ENCODE measurements at places on chromosomes 16 and 17.

DNA sequence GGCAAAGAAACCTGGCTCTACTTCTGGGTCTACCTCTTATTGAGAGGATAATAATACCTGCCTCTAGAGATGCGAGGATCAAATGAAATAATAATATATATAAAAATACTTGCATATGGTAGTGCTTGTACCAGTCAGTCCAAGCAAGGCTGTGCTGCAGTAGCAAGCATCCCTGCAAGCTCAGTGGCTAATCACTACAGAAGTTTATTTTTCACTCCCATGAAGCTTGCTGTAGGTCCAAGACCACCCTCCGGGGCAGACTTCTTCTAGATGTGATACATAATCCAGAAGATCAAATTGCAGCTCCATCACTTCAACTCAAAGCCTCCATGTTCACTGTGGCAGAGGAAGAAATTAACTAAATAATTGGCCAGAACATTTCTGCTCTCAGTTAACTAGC, 48.9 kb upstream of the NKD1 start:
- no peak for DNase-seq

- no peak for DNase-seq
Observed at GRCh38 chr16:78396673-78397072, 297.2 kb downstream of the WWOX start.

DNA sequence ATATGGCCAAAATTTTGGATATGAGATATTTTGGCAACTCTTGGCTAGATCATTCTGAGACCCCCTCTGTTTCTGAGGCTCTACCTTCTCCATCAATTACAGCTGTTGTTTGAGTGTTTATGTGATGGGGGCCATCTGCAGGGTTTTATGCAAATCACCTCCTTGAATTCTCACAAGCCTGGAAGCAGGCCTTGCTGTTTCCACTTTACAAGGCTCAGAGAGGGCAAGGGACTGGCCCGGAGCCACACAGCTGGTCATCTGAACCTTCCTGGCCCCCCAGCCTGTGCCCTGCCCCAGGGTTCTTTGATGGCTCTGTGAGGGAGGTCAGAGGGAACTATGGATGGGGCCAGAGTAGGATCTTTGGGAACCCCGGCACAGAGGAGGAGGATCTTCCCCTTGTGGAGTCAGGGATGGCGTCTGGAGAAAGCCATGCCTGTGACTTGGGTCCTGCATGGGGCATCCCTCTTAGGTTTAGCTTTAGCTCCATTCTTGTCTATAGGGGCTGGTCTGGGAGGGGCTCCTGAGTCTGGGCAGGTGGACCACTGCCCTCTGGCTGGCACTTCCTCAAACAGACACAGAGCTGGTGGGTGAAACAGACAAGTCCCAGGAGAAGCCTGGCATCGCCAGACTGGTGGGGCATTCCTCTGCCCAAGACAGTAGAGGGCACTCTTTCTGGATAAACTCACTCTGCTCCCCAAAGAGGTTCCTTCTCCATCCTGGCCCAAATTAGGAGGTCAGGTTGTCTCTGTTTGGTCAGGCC, 26.2 kb downstream of the IL21R start:
- DNase-seq: no peak

GRCh38 chr16:2422123-2422867, 7.0 kb upstream of the CCNF start:
- DNase-seq: no peak

DNA sequence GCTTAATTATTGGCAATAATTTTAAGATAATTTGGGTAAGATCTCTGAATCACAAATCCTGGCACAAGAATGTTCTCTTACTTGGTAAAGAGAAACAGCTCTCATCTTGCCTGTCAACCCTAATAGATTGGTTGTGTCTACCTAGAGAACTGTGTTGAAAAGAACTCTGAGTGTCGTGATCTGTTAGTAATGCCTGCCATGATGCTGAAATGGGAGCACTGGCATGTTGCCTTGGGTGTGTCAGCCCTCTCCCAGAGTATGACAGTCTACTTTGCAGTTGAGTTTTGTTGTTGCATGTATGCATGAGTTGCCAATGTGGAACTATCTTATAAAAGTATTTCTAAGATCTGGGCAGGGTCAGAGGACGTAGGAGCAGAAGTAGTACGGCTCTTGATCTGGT, 221.4 kb downstream of the MAF start:
- DNase-seq: no peak

GRCh38 chr17:57360266-57360665, 103.9 kb downstream of the MSI2 start:
- DNase-seq: no peak

DNA sequence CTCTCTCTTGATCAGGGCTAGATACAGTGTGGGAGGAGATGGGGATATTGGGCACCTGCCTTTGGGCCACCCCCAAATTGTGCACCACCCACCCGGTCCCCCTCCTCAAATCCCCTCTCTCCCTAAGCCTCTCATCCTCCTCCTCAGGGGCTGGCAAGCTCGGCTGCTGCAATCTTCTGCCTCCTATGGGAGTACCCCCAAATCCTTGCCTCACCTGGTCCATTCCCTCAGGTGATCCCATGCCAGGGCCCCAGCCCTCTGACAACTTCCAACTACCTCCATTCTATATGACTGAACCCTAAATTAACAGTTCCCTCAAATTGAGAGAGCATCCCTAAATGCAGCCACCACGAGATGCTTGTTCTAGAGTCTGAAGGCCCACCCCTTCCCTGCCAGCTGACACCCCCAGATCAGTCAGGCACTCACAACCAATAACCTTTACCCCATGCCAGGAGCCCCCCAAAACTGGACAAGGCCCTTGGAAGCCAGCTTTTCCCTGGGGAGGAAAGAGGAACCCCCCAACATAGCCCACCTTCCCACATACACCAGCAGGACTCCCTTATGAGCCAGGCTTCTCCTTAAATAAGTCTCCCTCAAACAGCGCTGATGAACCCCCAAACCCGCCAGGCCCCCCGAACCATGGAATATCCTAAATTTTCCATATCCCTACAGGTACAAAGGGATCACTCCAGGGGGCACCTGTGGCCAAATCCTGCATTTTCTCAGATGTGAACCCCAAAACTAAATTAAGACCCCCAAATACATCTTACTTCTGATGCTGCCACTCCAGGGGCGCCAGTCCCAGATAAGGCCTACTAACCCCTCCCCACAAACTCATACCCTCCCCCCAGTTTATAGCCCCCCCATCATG, 3.2 kb downstream of the DLG4 start:
- DNase-seq: no peak

Measured in amniotic epithelial cell (primary cell).